ENCODE measurements at places on chromosomes 7 and 10.

GRCh38 chr10:72370201-72370722, 15.5 kb upstream of the DNAJB12 start:
- DNase-seq: no peak

GRCh38 chr10:33132626-33133025, 174.6 kb upstream of the ITGB1 start:
- DNase-seq: peak; percentile 76

DNA sequence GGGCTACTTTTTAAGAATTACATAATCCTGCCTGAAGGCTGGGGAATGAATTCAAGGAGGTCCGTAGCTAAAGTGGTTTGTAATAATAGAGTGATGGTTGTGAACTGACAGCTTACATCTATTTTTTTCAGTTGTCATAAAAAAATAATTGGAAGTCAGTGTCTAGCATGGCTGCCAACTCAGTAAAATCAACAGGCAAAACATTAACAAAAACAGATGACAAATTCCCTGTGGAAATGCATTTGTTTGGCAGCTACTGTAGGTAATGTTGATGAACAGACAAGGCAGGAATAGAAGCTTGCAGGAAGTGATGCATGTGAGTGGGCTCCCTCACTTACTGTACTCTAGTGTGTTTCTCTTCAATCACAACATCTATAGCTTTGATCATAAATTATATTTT, 766.0 kb upstream of the POT1 start:
- no peak for DNase-seq

DNA sequence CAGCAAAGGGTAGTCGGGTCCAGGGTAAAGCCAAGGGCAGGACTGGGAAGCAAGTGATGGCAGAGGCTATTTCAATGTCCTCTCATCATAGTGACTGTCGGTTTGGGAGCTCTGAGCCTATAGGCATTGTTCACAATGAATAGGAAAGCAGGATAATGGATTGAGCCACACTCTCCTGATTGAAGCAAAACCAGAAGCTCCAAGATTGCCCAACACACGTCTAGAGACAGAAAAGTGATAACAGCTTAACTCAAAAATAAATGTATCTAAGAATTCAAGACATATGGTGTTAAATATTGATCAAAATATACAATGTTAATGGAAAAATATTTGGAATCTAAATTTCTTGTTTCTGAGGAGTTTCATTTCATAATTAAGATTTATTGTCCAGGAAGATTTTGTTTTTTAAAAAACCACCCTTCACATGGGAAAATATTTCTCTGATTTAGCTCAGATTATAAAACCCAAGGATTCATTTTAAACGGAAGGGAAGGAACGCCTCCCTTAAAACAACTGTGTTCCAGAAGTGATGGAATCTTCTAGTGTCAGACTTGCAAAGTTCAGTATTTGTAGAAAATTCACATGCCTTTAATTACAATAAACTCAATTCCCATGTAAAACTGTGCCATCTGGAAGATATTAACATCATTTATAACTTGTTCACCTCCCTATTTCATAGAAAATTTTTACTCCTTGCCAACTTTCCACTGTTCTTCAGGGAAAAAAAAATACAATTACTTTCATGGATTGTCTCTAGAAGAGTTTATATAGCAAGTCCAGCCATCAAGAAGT, 54.5 kb downstream of the NRP1 start:
- DNase-seq: no peak

DNA sequence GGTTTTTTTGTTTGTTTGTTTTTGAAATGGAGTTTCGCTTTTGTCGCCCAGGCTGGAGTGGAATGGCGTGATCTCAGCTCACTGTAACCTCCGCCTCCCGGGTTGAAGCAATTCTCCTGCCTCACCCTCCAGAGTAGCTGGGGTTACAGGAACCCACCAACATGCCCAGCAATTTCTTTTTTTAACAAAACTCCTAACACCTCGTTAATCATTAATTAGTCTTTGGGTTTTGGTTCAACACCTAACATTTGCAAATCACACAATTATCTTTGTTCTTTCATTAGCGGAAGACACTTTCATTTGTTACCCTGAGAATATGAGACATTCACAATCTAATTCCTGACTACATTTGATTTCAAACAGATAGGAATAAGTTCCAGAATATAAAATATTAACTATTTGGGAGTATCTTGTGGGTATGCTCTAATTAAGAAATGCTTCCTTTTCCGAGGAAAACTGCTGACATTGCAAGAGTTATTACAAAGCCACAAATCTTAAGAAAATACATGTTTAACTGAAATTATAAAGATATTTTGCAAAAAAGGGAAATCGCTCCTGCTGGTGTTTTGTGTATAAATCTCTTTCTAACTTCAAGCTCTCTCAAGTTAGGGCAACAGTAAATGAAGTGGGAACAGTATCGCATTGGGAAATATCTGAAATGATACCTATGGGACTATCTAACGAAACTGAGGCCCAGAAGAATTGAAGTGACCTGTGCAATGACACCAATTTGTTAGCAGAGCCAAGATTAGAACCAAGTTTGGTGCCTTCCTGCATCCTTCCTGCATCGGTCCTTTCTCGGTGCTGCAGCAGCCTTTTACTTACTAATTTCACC, 1.2 kb upstream of the LSM8 start:
- DNase-seq: no peak

DNA sequence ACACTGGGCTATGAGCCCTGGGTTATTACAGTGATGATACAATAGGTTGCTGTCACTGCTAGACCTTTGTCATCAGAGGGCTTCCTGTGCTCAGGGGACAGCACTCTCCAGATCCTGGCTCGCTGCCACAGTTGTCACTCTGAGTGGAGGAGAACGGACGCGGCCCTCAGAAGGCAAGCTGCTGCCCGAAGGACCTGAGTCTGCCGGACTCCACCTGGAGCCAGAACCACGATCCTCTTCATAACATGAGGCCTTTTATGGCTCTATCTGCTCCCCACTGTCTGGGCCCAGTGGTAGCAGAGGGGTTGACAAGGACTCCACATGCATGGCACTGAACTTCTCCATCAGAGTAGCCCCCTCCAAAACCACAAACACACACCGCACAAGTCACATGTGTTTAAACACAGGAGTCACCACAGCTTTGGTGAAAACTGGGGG, 94.7 kb upstream of the EFCAB10 start:
- peak; percentile 38 for DNase-seq

- DNase-seq: no peak
These were observed 451.7 kb upstream of the ZMIZ1 start for GRCh38 chr10:78617115-78617514.

GRCh38 chr10:5895365-5895764, 5.3 kb downstream of the FBH1 start:
- DNase-seq: no peak

GRCh38 chr7:74475243-74475986, 21.7 kb downstream of the GTF2IRD1 start:
- DNase-seq: no peak

DNA sequence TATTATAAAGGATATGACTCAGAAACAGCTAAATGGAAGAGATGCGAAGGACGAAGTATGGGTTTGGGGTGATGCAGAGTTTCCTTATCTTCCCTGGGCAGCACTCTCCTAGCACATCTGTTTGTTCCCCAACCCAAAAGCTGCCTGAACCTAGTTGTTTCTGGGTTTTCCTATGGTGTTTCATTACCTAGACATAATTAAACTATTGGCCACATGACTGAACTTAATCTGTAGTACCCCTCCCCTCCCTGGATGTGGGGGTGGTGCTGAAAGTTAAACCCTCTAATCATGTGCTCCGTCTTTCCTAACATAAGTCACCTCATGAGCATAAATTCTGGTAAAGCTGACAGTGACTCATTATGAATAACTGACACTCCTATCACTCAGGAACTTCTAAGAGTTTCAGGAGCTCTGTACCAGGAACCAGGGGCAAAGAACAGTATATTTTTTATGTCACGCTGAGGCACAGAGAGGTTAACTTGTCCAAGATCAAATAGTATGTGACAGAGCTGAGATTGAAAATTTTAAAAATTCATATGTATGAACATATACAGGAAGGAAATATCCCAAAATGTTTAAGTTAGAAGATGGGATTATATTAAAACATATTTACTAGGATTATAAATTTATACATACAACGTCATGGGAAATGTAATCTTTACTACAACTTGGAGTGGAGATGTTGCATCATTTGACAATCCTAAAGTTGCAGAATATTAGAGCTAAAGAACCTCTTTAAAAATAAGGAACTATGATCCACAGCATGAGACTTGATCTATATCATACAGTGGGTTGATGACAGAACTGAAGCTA, 4.8 kb downstream of the STRIP2 start:
- no peak for DNase-seq

DNA sequence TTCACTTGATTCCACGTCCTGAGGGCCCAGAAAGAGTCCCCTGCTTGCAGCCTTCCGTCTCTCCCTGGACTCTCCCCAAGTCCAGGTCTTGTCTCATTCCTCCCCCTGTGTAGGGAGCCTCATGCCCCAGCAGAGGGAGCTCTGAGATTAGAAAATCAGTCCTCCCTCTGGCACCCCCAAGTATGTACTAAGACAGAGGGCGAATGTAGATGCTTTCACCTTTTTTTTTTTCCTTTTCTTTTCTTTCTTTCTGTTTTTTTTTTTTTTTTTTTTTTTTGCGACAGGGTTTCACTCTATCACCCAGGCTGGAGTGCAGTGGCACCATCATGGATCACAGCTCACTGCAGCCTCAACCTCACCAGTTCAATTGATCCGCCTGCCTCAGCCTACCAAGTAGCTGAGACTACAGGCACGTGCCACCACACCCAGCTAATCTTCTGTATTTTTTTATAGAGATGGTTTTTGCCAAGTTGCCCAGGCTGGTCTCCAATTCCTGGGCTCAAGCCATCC, 10.3 kb downstream of the SFXN3 start:
- peak; percentile 57 for DNase-seq

Data from CD4-positive, alpha-beta T cell (primary cell).